ENCODE measurements at places on chromosomes 6 and 20. TPM values are rescaled to one million over a fixed set of nuclear protein-coding genes. Genes with fewer than 3 reads are reported as not detected.

GRCh38 chr20:23147964-23148730 lies 62.0 kb upstream of the CD93 start:
- no peak for DNase-seq

DNA sequence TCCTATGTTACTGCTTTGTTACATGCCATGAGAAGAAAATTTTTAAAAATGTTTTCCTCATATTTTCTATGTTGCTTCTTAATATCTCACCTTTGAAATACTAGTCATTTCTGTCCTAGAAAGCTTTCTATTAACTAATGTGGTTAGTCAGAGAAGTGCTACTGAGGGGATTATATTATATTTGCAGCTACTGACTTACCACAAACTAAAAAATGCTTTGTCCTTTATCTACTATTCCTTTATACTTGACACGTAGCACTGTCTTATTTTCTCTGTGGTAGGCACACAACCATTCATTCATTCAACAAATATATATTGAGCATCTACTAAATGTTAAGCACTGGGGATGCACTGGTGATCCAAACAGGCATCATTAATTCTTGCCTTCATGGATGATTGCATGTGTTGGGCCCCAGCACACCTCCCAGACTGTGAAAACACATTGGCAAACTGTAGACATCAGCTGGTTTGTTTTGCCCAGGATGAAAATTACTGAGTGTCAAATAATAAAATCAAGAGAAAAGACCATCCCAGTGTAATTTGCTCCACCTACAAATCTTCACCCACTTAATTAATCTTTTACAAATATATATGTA lies 10.7 kb upstream of the MLIP start:
- no peak for DNase-seq

ZNF343 gene
- 9.6 TPM for polyA plus RNA-seq

DNA sequence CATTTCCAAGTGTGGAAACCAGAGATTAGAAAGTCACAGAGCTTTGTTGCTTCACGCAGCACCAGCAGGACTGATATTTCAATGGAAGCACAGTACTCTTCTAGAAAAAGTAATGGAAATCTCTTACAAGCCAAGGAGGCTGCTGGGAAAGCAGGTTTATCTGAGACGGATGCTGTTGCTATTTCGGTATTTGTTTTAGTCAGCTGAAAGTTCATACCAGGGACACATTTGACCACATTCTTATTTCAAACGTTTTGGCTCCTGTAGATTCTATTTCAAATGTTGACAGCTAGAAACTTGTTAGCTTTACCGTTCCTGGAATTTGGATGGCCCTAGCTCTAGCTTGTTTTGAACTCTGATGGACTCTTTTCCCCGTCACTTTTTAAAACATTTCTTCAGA lies 3.7 kb upstream of the TMEM242 start:
- no peak for DNase-seq

TMEM244 gene
- polyA plus RNA-seq: not detected

FUT9 gene
- polyA plus RNA-seq: 0.26 TPM

MLN gene
- polyA plus RNA-seq: not detected

- no peak for DNase-seq
These were observed 8.3 kb upstream of the NPEPL1 start for GRCh38 chr20:58684291-58684690.

RIN2 gene
- 26.6 TPM for polyA plus RNA-seq

KHDRBS2 gene
- 0.12 TPM for polyA plus RNA-seq

All from muscle of back (tissue), 13 donors.